ENCODE measurements at places on chromosomes 7 and 10. TPM values are rescaled to one million over a fixed set of nuclear protein-coding genes. Genes with fewer than 3 reads are reported as not detected.

The ZNF736 gene
- 11.8 TPM for total RNA-seq

The MYO3A gene
- total RNA-seq, result not detected

The MCM10 gene
- total RNA-seq, result 9.6 TPM

The SAP25 gene
- total RNA-seq, result not detected

The CHST15 gene
- total RNA-seq, result 10.7 TPM

The PBLD gene
- 2.2 TPM for total RNA-seq
